ENCODE measurements at places on chromosomes 2 and 18. TPM values are rescaled to one million over a fixed set of nuclear protein-coding genes. Genes with fewer than 3 reads are reported as not detected.

CXCR1 gene
- total RNA-seq, result not detected

DNA sequence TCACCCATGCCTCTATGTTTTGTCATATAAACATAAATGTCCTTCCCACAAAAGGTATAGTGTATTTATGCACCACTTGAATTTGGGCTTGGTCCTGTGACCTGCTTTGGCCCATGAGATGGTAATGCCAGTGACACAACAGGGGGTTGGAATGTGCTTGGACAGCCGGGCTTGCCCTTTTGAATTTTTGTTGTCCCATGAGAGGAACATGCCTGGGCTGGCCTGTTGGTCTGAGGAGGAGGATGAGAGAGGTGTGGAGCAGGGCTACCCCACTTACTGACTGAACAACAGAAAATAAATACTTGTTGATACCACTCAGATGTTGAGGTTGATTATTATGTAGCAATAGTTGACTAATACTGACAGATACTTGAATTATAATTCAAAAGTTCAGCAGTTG lies 63.2 kb upstream of the TCF4 start:
- H3K4me1 ChIP-seq, result no peaks in the 10 kb centered on the region
- no peaks in the 10 kb centered on the region for H3K36me3 ChIP-seq
- no peak overlapping the region for H3K27ac ChIP-seq
- H3K4me3 ChIP-seq, result no peak overlapping the region
- no peaks in the 10 kb centered on the region for H3K27me3 ChIP-seq
- DNase-seq, result no peak

DNA sequence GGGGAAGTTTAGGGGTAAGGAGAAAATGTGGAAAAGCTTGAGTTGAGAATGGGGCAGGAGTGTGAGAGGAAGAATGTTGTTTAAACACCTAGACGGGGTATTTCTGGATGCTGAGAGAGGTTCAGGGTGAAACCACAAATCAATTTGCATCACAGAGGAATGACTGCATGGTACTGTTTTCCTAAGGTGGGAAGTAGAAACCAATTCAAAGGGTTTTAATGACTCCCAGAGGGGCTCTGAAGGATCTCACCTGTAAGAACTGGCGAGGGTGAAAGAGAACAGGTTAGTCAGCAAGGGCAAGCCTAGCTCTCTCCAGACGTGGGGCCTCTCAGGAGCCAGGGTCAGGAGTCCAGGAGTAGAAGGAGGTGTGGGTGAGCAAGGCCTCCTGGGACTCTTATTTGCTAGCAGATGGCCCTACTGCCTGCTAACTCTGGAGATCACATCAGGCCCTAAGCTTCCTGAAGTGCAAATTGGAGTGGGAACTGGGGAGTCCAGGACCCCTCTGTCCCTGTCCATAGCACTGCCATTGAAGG lies 133.0 kb upstream of the CELF4 start:
- no peaks in the 10 kb centered on the region for H3K36me3 ChIP-seq
- H3K27ac ChIP-seq, result no peak overlapping the region

GRCh38 chr18:37701967-37702366 lies 136.4 kb upstream of the CELF4 start:
- no peaks in the 10 kb centered on the region for H3K36me3 ChIP-seq
- no peak overlapping the region for H3K4me3 ChIP-seq
- no peaks in the 10 kb centered on the region for H3K27me3 ChIP-seq
- no peaks in the 10 kb centered on the region for H3K4me1 ChIP-seq
- H3K27ac ChIP-seq, result no peak overlapping the region

LIPG gene
- not detected for total RNA-seq
